ENCODE measurements at places on chromosomes 6 and 20.

GRCh38 chr6:119791736-119792135, 442.2 kb upstream of the MAN1A1 start:
- no peak for DNase-seq

DNA sequence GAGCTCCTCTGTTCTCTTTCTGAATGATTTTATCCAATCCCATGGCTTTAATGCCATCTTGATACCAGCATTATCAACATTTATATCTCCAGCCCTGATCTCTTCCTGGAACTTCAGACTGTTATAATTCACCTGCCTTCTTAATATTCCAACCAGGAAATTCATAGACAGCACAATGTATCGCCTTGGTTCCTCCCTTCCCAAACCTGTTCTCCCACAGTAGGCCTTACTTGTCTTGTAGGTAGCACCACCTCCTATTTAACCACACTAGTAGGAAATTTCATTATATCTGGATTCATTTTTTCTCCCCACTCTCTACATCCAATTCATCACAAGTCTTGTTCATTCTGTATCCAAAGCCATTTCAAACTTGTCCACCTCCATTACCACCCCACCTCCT, 106.3 kb upstream of the SHLD1 start:
- DNase-seq: no peak

GRCh38 chr6:35489995-35490791, 6.7 kb downstream of the TEAD3 start:
- no peak for DNase-seq

DNA sequence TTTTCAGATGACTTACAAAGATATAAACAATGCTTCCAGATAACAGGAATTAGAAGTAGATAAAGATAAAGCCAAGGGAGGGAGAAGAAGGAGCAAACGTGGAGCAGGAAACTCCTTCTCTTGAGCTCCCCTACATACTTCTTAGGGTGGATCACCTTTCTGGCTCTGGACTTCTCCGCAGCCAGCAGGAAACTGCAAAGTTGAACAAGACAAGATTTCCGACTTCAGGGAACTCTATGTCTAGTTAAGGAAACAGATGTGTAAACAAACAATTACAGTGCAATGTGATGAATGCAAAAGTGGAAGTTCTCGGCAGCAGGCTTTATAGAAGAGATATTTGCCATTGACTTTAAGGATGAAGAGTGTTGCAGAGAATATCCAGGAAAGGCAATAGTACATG, 134.0 kb upstream of the MARCKS start:
- DNase-seq: no peak

DNA sequence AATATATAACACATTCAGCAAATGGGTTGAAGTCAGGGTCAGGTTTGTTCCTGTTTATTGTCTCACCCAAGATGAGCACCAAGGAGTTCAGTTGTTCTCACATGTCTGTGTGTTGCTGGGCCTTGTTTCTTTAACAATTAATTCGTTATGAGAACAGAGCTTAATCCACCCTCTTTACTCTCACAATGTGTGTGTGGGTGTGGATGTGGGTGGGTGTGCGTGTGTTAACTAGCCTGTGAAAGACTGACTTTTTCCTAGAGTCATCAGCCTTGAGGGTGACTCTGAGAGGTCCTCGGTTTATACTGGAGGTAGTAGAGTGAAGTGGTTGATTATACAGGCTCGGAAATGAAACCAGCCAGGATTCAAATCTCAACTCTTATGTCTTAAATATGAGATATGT, 672.1 kb downstream of the MAFB start:
- DNase-seq: no peak

DNA sequence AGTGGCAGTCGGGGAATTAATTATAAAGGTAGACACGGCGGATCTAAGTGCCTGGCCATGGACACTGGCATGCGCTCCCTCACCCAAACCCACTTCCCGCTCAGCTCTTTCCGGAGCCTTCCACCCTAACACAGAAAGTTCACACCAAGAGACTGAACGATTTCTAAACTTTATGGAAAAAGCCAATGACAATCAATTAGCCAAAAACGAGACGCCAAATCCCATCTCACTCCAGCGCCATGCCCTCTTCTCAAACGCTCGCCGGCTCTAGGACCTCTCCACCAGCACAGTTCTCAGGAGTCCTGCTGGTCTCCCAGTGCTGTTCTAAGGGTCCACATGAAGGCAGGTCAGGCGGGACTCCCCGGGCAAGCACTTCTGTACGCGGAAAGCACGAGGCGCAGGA, 641 bp downstream of the SF3B5 start:
- no peak for DNase-seq

DNA sequence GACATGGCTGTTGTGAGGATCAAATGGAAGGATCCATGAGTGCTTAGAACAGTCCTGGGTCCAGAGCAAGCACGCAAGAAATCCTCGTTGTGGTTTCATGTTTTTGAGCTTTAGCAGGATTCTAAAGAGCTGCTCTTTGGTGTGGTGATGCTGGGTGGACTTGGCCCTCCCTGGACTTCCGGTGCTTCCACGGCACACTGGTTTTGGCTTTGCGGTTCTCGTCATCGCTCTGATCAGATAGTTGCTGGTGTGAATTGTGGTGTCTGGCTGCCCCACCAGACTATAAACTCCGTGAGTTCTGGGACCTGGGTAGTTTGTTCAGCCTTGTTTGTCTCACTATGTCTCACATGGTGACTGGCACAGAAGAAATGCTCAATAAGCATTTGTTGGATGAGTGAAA, 3.3 kb downstream of the HNF4A start:
- no peak for DNase-seq

GRCh38 chr6:73107016-73107415, 118.3 kb downstream of the KHDC1L start:
- DNase-seq: no peak

DNA sequence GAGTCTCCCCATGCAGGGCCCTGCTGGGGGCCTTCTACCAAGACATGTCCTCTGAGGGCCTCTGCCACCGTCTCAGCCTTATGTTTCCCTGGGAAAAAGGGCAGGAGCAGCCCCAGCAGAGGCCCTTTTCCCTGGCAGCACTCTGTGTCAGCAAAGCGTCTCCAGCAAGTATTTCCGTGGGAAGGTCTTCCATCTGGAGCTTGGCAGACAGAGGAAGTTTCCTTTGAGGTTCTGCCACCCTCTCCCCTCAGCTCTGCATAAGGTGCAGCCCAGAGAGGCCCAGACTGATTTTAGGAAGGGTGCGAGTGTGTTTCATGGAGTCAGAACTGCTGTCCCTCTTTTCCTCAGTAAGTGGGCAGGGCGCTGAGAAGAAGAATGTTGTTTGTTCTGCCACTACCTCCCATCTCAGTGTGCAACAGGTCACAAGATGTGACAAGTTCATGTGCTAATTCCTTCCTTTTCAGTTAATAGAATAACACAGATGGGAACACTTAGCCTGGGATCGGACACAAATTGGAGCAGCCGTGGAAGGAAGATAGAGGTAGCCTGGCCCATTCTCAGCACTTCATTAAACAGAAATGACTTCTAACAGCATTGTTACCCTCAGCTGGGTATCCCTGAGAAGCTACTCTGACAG, 784.4 kb downstream of the MAFB start:
- no peak for DNase-seq

- DNase-seq: no peak
Measured at GRCh38 chr6:144853603-144854002, 568.5 kb downstream of the UTRN start.

- DNase-seq: no peak
Measured at GRCh38 chr20:56976336-56976735, 290.1 kb downstream of the BMP7 start.

DNA sequence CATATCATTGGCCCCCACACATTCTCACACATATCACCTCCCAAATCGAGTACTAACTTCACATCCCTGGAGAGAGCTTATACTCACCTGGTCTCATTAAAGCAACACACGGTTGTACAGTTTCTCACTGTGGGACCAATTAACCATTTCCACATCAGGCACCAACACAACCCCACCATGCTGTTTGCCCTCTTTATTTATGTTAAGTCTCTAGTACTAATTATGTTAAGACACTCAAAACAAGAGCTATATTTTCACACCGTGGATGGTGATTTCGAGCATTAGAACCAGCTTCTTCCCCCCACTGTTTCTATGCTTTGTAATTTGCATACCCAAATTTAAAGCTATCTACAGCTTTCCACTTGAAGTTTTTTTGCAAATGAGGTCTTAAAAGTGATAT, 6.3 kb downstream of the SCML4 start:
- no peak for DNase-seq

DNA sequence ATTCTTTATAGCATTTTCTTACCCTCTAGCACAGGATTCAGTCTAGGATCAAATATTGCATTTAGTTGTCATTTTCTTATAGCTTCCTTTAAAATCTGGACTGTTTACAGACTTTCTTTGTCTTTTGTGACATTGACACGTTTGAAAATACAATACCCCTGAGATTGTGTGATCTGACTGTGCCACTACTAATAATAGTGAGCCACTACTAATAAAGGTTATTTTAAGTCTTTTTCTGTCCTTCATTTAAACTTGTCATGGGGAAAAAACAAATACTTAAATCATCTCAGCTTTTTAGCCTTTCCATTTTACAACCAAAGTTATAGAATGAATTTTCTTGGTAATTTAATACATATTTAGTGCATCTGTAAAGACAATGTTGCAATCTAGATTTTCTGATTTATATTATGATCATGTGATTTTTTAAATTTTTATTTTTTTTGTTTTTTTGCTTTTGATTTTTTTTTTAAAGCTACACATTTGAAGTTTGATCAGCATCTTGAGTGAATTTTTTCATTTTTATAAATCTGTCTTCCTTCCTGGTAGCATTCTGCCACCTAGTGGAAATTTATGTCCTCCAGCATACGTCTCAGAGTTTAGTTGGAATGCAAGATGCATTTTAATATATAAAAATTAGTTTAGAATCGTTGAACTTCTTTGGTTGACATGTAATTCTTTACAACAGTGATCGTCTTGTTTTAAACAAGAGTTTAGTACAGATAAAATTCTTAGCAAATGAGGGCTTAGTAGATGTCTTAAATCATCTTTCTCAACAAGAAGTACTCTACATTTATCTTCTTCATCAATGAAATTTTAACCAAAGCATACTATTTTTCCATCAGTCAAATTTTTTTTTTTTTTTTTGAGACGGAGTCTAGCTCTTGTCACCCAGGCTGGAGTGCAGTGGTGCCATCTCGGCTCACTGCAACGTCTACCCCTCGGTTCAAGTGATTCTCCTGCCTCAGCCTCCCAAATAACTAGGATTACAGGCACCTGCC, 119.4 kb downstream of the NCOA3 start:
- peak; percentile 12 for DNase-seq

DNA sequence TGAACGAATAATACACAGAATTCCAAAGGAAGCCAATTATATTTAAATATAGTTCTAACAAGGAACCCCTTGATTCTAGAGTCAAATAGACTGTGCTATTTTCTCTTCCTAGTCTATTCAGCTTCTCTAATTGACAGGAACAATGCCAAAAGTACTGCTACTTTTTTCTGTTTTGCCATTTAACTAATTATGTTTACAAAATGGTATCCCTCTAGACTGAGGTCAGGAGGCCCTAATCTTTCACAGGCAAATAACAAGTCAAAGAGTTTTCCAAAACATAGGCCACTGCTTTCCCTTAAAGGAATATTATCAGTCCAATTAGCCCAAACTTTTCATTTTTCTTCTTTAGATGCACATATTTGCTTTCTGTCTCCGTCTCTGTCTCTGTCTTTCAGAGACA, 539.3 kb downstream of the RFPL4B start:
- no peak for DNase-seq

GRCh38 chr6:44856479-44856878, 469.0 kb downstream of the CDC5L start:
- DNase-seq: no peak

GRCh38 chr20:46899621-46900020, 5.0 kb downstream of the EYA2 start:
- DNase-seq: no peak

DNA sequence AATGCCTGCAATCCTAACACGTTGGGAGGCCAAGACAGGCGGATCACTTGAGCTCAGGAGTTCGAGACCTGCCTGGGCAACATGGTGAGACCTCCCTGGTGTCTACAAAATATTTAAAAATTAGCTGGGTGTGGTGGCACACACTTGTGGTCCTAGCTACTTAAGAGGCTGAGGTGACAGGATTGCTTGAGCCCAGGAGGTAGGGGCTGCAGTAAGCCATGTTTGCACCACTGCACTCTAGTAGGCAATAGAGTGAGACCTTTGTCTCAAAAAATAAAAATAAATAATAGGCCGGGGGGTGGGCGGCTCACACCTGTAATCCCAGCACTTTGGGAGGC, 18.3 kb upstream of the RIPOR3 start:
- DNase-seq: no peak

DNA sequence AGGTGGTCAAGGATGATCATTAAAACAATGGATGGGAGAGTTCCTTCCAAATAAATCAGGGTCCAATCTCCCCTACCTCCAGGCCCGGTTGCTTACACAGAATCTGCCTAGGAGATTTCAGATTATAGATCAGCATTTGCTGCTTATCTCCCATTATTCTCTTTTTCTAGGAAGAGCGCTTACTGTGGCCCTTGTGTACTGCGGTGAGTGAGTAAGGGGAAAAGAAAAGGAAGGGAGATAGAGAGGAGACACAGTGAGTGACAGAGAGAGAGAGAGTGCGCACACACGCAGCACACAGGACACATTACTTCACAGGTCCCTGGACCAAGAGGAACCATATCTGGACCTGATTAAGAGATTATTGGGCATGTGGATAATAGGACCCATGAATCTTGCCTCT, 6.2 kb downstream of the LATS1 start:
- no peak for DNase-seq

GRCh38 chr20:47500554-47500953, 1.1 kb upstream of the NCOA3 start:
- no peak for DNase-seq

DNA sequence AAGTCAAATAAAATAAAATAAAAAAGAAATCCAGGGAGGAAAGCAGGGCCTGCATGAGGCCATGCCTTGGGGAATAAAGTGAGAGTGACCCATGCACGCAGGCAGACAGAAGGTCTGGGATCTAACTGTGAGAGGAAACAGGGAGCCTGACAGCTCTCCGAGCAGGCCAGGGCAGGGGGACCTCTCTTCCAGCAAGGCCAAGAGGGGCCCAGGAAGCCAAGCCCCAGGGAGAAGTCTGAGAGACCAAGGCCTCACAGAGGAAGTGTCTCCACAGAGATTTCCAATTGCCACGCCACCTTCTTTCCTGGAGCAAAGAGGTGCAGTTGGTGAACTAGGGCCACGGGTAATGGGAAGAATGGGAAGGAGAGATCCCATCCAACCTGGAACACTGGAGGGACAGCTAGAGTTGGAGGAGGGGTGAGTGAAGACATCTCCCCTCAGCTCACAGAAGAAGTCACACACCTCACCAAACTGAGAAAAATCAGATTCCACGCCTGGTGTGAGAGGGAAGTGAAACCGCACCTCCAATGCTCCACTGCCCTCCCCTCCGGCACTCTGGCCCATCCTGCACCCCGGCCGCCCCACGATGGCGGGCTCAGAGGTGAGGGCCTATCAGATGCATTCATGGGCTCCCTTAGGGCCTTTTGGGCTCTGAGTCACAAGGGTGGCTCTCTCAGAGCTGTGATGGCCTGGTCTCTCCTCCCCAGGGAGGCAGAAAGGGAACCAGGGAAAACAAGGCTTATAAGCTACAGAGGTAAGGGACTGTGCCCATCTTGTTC, 25.1 kb upstream of the TAF8 start:
- DNase-seq: no peak

GRCh38 chr6:110810896-110811586, 4.2 kb downstream of the CDK19 start:
- DNase-seq: no peak

Measured in GM19239 (cell line).